Kidney capillary endothelial cell (primary cell): ENCODE measurements at places on chromosomes 16 and 17.

GRCh38 chr17:55341432-55341831, 76.7 kb downstream of the HLF start:
- no peak for DNase-seq

- DNase-seq, result no peak
Observed at GRCh38 chr16:56348168-56349085, 76.9 kb downstream of the AMFR start.

DNA sequence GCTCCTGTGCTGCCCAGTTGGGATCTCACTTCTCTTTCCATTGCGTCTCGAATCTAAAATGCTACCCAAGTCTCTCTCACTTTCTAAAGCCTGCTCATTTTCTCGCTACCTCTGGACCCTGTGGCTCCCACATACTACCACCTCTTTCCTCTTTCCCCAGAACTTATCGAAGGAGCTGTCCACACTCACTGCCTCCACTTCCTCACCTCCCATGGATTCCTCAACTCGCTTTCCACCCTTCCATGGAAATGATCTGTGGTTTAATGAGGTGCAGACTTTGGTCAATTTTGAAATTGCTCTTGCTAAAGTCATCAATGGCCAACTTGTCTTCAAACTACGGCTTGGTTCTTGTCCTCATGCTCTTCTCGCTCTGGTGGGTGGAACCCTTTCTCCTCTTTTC, 37.2 kb upstream of the ETV4 start:
- DNase-seq, result no peak

DNA sequence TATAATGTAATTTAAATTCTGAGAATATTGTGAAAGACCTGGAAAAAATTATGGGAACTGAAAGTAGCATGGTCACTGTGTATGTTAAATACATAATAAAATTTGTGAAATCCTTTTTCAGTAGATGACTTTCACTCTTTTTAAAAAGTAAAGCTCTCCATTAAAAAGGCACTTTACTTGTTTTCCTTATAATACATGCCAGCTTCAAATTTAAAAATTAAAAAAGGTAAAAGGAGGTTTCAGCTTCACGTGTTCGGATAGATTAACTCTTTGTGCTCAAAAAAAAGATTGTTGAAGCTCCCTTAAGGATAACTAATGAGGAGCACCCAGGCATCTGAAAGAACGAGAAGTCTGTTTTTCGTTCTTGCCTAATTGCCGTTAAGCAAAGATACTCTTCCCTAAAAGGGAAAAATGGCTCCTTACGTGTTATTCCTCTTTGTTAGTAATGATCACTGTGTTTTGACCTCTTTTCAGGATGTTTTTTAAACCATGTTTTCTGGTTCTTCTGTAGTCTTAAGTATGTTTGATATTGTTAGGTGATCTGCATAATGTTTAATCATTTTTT, 87.8 kb downstream of the TUBD1 start:
- DNase-seq, result no peak

- DNase-seq, result no peak
Observed at GRCh38 chr17:67285360-67285759, 40.4 kb upstream of the HELZ start.

GRCh38 chr16:71709229-71709781, 15.2 kb downstream of the PHLPP2 start:
- no peak for DNase-seq

DNA sequence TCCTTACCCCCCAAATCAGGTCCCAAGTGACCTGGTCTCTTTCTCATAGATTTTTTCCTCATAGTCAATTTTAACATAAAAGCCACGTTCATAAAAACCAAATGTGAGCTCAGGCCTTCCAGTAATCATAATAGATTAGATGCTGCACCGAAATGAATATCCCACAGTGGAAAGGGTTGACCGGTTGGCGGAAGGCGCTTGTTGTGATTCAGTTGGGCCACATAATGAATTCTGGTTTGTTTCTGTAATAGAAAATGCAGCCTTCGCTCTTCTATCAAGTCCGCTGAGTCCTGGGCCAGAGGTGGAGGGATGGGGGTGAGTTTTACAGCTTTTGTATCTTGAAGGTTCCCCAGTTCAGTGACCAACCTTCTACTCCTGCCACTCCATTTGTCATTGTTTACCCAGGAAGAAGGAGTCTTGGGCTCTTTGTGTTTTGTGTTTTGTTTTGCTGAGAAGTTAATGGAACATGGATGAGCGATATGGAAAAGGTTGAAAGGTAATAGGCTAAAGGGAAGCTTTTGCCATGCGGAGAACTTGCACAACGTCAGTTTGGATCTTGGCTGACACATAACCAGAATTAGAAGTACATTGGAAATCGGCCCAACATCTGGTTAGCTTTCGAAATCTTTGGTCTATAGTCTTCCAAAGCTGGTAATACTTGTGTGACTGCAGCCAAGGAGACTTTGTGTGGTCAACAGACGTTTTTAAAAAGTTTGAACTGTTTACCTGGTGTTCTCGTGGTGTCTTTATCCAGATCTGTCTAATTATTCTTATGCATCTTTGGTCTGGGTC, 89.5 kb downstream of the CLEC16A start:
- no peak for DNase-seq

DNA sequence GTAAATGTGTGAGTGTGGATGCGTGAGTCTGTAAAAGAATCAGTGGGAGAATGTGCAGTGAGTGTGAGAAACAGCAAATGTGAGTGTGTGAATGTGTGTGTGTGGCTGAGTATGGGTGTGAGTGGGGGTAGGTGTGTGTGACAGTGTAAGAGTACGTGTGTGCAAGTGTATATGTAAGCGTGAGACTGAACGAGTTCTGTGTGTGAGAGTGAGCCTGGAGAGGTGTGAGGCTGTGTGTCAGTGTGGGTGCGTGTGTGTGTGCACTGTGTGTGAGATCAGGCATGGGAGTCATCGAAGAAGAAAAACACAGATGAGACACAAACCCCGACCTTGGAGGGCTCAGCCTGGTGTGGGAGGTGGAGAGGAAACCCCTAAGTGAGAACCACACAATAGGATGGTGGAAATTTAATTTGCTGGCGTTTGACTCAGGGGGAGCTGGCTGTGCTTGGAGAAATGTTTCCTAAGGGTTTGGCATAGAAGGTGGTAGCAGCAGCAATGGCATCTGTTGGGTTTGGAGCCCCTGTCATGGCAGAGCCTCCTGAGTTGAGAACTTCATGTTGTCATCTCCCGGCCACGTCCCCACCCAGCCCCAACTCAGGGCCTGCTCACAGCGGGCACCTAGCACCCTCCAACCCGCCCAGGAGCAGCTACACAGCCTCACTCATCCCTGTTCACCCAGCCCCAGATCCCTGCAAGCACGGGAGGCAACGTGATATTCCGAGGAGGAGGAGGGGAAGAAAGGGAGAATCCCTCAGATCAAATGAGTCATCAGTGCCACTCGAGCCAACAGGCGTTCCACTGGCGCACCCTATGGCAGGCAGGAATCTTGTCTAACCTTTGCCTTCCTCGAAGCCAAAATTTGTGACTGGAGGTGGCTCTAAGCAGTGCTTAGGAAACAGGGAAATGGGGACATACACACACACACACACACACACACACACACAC, 14.3 kb upstream of the NUBP1 start:
- no peak for DNase-seq

- peak; percentile 3 for DNase-seq
Observed at GRCh38 chr16:12390644-12391043, 413.0 kb downstream of the CPPED1 start.

DNA sequence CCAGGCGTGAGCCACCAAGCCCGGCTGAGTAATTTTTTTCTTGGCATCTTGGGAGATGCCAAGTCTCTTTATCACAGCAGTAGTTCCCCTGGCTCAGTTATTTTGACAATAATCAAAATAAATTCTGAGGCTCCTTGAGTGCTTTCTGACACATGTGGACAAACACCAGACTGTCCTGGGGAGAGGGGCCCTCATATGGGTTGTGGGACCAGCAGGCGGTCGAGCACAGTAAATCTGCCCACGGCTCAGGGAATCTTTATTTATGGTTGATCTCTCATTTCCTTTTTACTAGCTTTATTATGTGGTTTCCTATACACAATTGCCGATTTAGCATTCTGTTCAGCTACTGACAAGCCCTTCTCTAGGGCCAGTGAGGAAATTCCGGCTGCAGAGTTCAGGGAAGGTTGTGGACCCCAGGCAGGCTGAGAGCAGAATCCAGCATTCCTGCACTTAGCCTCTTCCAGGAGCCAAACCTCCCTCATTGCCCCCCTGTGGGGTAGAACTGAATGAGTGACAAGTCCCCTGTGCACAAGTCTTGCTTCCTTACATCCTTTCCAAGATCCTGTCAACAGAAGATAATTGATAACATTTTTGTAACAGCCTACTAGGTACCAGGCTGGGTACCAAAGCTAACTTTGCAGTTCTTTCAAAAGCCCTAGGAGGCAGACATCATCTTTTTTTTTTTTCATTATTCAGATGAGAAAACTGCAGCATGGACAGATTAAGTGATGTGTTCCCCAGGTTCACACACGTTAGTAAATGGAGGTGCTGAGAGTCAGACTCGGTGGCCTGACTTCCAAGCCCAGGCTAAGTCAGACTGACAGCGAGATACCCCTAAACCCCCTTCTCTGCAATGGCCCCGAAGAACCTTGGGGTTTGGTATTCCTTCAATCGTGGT, 40.2 kb downstream of the HS3ST3B1 start:
- no peak for DNase-seq

DNA sequence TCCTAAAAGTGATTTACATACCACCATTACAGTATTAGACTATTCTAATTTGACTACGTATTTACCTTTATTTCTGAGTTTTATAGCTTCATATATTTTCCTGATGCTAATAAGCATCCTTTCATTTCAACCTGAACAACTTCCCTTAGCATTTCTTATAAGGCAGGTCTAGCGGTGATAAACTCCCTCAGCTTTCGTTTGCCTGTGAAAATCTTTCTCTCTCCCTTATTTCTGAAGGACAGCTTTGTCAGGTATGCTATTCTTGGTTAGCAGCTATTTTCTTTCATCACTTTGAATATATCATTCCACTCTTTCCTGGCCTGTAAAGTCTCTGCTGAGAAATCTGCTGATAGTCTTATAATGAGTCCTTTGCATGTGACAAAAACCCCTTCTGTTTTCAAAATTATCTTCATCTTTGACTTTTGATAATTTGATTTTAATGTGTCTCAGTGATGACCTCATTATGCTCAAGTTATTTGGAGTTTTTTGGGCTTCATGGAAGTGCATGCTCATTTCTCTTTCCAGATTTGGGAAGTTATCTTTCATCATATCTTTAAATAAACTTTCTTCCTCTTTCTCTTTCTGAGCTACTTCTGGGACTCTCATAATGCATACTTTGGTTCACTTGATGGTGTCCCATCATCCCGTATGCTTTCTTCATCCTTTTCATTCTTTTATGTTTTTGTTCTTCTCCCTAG, 285.4 kb upstream of the PMFBP1 start:
- no peak for DNase-seq

DNA sequence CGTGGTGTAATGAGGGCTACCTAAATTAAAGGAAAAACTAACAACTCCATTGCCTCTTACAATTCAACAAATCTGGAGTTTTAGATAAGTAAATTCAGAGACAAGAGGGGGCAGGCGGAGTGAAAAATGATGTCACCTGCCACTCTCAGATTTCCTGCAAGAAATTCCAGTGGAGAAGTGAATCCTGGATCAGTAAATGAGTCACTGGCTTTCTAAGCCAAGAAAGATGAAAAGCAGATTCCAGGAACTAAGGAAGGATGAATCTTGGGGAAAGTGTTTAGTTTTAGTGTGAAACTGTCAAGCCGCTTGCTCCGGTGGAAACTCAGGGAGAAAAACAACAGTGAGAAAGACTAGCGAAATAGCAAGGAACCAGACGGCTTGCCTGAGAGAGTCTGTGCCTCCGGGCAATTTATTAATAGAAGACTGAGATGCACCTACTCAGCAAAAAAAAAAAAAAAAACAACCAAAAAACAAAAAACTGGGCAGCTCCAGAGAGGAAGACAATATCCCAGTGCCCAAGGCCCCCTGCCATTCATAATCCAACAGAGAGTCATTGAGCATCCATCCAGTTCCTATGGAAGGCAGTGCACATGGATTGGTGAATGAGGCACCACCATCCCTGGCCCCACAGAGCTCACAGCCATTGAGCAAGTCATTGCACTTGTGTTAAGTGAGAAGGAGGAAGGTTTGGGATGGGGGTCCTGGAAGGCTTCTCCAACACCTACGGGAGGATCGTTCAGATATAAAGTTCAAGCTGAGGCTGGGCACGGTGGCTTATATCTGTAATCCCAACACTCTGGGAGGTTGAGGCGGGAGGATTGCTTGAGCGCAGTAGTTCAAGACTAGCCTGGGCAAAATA, 12.1 kb upstream of the RIPOR1 start:
- no peak for DNase-seq

- DNase-seq, result peak; percentile 68
Observed at GRCh38 chr16:81937305-81938038, 73.8 kb downstream of the SDR42E1 start.

DNA sequence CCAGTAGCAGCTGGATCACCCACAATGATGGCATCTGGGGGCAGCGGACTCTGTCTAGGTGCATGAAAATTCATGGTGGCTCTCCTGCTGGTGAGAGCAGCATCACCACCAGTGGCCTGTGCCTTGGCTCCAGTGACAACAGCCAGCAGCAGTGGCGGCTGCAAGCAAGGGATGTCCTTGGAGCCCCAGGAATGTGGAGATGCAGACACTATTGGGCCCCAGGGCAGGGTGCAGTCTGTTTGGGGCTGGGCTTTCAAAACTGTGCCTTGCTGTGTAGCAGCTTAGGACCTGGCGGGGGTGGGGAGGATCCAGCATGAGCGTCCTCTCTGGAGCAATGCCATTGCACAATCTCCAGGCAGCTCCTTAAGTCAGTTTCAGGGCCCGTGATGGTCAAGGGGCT, 199.7 kb downstream of the CHD9NB start:
- no peak for DNase-seq

- no peak for DNase-seq
Observed at GRCh38 chr16:23534868-23535860, 22.0 kb downstream of the EARS2 start.

DNA sequence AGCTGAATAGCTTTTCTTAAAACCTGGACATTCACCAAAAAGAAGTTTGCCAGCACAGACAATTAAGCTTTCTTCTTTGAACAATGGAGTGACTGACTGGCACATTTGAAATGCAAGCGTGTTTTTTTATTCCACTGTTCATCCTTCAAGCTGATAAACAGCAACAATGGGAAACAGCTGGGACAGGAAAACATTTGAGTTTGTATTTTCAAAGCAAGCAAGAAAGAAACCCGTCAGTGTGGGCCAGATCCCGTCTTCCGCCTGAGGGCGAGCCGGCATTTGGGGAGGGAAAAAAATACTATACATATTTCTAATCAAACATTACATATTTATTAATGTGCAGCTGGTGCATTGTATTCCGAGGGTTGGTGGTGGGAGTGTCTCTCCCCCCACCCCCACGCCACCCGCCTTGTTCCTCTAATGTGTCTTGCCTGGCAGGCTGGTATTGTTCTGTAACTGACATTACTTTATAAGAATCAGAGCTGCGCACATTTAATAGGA, 94.3 kb downstream of the CYLD start:
- DNase-seq, result no peak
